ENCODE measurements at places on chromosomes 4 and X. TPM values are rescaled to one million over a fixed set of nuclear protein-coding genes. Genes with fewer than 3 reads are reported as not detected.

GRCh38 chrX:40329616-40330015, 231.9 kb upstream of the BCOR start:
- DNase-seq, result no peak

- no peak for DNase-seq
These were observed 15.4 kb downstream of the UTP3 start for GRCh38 chr4:70703619-70704214.

- DNase-seq, result no peak
These were observed 126.0 kb downstream of the CHRDL1 start for GRCh38 chrX:110669572-110669971.

- DNase-seq, result no peak
These were observed 57.7 kb downstream of the SAT1 start for GRCh38 chrX:23840674-23841073.

- no peak for DNase-seq
These were observed 53.1 kb downstream of the CCNI start for GRCh38 chr4:77022560-77023179.

GRCh38 chr4:156974264-156974663, 2.7 kb upstream of the PDGFC start:
- no peak for DNase-seq

- no peak for DNase-seq
These were observed 9.8 kb downstream of the PWWP3B start for GRCh38 chrX:106177982-106178321.

GRCh38 chr4:114535725-114536124, 62.9 kb upstream of the UGT8 start:
- DNase-seq, result no peak

GRCh38 chr4:31918891-31919290, 1198.7 kb downstream of the PCDH7 start:
- DNase-seq, result no peak

DNA sequence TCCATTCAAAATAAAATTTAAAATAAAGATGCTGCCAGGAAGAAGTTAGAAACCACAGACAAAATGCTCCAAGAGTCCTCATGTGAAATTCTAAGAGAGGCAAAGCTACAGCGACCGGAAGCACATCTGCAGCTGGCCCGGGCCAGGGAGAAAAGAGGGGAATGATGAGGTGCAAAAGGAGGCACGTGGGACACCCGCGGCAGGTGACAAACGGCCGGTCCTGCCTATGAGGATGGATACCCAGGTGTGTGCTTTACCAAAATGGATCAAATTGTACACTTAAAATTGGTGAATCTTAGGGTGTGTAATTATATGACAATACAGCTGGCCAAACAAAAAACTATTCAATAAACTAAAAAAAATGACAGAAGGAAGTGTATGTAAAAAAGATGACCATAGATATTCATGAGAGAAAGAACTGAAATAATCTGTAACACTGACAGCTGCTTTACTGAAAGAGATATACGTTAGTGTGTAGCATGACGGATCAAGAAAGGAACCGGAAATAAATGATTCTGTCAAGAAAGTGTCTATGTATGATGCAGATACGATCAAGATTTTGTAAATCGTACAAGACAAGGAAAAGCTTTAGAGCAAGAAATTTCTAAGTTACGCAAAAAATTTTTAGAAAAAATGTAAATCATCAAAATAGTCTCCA, 29.5 kb downstream of the PPP2R3B start:
- DNase-seq, result no peak

PCDH11X gene
- polyA plus RNA-seq, result not detected

NLRP2B gene
- polyA plus RNA-seq, result 0.02 TPM

TMPRSS11A gene
- not detected for polyA plus RNA-seq

Measured in right cardiac atrium (tissue), 5 donors.